ENCODE measurements at places on chromosomes 4 and X.

DNA sequence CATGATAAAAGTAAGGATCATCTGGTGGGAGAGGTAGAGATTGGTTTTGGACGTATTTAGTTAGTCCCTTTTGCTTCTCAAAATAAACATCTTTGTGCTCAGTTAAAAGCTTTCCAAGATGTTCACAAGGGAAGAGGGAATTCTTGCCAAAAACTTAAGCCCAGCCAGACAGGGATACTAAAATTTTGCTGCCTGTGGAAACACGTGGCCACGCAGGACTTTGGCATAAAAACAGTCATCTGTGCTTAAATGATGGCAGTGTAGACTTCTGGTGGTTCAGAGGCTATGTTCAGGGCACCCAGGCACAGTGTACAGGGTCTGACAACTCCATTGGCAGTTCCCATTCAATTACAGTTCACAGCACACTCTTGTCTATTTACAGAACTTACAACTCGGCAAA, 93.2 kb upstream of the JADE1 start:
- no peak for DNase-seq

DNA sequence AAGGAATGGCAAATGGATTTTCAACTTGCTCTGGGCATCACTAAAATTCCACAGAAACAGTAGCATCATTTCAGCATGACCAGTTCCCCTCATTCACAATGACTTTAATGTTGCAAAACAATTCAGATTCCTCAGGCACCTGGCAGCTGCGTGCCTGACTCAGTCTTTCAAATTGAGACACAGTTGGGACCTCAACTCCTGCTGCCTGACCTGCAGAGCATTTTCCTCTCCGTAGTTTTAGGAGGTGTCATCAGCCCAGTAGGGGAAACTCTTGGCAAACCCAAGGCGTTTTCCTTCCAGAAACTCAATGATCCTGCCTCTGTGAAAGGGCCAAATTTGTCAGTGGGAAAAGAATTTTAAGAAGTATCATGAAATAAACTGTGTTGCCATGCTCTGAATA, 388.9 kb downstream of the SPRY1 start:
- DNase-seq, result no peak

DNA sequence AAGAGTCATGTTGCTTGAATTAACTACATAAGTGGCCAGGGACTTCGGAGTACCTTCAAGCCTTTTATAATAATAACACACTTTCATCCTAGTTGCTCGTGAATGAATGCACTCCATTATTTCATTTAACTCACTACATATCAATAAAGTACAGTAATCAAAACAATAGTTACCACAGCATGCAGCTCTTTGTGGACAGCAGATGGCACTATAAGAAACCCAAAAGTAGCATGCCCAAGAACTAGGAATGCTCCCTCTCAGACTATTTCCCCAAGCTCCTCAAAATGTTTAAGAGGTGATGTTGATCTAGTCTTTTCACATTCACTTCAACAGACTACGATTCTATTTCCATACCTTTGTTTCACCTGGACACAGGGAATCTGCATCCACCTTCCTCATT, 500.8 kb upstream of the DIAPH2 start:
- DNase-seq, result no peak

GRCh38 chr4:95360256-95360903, 188.4 kb downstream of the UNC5C start:
- DNase-seq, result no peak

- peak; percentile 55 for DNase-seq
These were observed 679.9 kb downstream of the RPA4 start for GRCh38 chrX:97563531-97564133.

GRCh38 chr4:86872135-86872534, 20.1 kb downstream of the C4orf36 start:
- no peak for DNase-seq

GRCh38 chrX:149804102-149804501, 22.4 kb downstream of the MAGEA9 start:
- no peak for DNase-seq

DNA sequence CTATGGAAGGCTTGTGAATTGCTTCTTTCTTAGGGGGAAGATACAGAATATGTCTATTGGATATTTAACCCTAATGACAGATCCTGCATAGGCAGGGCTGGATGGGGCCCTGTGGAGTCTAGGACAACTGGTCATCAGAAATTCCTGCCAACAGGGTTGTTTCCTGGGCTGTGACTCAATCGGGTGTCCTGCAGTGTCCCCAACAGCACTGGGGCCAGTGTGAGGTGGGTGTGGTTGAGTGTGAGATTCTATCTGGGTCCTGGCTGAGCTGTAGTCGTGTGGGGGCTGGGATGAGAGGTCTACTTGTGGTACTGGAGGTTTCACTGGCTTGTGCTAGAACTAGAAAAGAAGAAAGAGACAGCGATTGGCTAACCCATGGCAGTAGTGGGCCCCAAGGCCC, 87.3 kb upstream of the WDR1 start:
- no peak for DNase-seq

DNA sequence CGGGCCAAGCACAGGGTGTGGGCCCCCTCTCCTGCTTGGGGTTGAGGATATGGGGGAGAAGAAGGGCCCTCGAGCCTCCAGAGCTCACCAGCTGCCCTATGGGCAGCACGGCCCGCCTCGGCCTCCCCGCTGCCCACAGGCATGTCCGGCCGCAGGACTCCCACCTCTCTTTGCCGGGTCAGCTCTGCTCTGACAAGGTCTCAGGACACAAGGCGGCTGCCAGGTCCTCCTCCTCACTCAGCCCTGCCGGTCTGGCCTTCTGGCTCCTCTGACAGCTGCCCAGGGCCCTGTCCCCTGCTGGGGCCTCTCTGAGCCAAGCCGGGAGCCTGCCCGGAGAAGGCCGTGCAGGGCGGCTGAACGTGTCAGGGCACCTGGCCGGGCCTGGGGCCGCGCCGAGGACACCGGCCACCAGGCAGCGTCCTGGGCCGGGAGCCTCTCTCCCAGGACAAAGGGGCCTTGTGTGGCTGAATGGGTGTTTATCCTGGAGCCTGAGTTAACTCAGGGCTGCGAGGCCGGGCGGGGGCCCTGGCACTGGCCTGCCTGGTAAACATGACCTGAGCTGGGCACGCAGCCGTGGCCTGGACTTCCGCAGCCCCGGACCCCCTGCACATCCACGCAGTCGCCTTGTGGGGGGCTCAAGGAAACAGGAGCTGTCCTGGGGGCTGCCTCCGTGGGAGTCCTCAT, 25.7 kb downstream of the TACC3 start:
- DNase-seq, result no peak

DNA sequence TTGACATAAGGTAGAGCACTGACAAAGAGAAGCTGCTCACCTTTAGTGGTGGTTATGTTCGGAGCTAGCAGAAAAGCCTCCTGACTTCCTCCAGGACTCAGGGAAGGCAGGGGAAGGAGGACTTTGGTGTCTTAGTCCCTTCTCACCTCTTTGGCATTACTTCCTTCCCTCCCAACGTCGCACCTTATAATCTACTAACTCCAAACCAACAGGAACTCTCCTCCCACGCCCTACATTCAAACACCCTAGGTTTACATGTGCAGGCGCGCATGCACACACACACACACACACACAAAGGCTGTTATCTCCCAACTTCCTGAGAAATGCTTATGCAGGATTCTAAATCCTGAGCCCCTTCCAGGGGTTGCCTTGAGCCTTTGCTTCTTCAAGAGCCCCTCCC, 157.7 kb upstream of the STS start:
- no peak for DNase-seq
